ENCODE measurements at places on chromosomes 16 and 17.

GRCh38 chr16:14505846-14506245 is 124.2 kb downstream of the PARN start:
- no peak for DNase-seq

DNA sequence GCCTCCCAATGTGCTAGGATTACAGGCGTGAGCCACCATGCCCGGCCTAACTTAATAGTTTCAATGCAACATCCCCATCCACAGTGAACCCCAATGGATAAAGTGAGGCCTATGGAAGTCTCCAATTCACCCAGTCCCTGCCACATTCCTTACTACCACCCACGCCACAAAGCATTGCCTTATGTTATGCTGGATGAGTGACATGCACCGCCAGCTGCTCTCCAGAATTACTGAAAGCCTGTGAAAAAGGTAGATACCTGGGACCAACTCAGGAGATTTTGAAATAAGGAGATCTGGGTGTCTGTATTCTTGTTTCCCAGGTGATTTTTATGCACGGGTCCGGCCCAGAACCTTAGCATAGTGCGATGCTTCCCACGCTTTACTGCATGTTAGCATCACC is 16.9 kb upstream of the GAS7 start:
- no peak for DNase-seq

DNA sequence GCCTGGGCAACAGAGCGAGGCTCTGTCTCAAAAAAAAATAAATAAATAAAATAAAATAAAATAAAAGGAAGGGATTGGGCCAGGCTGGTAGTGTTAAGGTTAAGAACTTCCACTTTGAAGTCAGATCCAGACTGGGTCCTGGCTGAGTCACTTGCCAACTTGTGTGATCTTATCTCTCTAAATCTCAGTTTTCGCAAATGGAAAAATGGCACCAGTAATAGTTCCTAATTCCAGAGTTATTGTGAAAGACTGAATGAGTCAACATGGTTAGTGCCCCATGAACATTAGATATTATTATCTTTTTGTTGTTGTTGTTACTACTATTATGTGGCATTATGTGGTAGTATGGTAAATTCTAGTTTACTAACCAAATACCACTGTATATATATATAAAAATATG is 188.0 kb upstream of the AXIN2 start:
- no peak for DNase-seq

DNA sequence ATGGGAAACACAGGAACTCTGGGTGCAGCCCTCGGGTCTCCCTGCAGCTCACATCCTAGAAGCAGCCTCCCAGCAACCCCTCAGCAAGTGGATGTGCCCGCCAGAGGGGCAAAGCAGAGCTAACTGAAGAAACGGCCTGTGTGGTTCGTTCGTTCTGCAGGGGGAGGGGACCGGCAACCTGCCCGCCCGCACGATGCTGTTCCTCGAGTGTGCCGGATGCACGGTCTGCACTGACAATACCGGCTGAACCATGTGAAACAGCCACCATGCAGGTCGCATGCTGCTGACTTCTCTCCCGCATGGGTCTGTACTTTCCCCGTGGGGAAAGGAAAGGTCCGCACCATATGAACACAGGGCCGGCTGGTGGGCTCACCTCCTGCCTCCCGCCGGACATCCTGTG is 25.3 kb upstream of the C16orf95 start:
- no peak for DNase-seq

DNA sequence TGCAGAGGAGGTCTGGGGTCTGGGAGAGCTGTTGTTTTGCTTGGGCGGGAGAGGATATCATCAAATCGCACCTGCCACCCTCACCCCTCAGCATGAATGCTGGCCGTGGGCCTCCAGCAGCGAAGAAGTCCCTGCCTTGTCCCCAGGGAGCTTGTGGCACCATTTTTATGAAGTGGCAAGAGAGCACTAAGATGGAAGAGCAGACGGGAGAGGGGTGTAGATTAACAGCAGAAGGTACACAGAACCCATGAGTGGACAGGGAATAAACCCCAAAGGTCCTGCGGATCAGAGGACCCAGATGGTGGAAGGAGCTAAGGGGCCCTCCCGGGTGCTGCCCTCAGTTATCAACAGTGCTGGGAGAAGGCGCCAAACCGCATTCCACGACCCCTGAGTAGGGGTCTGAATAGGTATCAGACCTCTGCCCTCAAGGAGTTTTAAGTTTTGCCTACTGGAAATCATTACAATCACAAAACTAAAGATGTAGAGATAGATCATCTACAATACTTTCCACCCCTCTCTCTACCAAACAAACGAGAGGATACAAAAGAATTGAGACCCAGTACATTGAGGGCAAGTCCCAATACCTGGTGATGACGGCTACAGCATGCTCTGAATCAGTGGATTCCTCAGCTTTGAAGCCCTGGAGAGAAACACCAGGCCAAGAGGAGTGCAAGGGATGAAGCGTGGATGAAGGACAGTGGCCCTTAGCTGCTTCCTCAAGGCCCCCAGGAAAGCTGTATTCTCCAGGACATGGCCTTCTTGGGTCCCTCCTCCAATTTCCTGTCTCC is 60.2 kb downstream of the CCDC182 start:
- DNase-seq: no peak

- DNase-seq: no peak
Measured at GRCh38 chr17:40076591-40076990, 13.8 kb downstream of the THRA start.

GRCh38 chr17:5873781-5874180 is 196.4 kb upstream of the WSCD1 start:
- no peak for DNase-seq

DNA sequence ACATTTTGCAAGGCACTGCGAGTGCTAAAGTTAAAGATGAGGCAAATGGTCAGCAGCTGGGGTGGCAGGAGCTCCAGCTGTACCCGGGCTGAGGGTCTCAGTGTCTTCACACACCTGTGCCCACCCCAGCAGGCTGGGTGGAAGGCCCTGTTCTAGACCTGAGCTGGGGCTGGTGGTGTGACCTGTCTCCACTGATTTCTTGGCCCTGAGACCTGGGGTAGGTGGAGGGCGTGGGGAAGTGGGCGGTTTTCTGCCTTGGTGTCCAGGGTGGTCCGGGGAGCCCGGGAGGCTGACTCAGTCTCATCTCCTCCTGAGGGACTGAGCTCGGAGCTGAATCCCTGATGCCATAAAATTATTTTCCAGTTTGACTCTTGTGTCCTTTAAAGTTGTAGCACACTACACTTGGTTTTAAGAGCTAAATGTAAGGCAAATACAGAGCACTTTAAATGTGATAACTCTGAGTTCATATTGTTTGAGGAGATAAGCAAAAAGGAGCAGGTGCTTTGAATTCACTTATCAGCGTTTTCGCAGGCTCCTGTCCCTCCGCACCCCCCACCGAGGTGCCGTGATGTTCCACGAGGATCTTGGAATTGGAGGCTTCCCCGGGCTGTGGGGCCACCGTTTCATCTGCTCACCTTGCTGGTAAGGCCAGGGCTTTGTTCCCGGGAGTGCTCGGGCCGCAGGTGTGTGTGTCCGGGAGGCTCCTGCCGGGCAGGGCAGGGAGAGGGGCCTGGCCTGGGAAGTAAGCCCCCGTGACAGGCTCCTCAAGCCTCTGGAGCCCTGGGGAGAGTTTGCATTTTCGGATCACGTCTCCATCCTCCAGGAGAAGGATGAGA is 117.0 kb downstream of the AATF start:
- no peak for DNase-seq

DNA sequence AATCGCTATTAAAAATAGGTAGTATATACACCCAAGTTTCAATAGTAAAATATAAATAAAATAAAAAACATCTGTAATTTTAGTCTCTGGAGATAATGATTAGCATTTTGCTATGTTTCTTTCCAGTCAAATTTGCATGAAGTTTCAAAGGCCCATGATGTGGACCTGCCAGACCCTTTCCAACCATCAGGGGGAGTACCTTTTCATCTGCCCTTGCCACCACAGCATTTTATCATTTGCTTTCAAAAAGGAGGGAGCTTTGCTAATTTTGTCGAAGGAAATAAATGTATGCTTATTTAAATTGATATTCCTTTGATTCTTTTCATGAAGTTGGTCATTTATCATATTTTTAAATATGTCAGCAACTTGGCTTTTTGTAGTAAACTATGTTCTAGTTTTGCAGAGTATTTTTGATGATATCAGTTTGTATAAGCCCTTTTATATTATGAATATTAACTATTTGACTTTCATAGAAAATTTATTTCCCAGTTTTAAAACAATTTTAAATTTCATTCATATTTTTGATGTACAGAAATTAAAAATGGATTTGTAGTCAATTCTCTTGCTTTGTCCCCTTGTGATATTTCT is 115.2 kb upstream of the NETO2 start:
- DNase-seq: no peak

DNA sequence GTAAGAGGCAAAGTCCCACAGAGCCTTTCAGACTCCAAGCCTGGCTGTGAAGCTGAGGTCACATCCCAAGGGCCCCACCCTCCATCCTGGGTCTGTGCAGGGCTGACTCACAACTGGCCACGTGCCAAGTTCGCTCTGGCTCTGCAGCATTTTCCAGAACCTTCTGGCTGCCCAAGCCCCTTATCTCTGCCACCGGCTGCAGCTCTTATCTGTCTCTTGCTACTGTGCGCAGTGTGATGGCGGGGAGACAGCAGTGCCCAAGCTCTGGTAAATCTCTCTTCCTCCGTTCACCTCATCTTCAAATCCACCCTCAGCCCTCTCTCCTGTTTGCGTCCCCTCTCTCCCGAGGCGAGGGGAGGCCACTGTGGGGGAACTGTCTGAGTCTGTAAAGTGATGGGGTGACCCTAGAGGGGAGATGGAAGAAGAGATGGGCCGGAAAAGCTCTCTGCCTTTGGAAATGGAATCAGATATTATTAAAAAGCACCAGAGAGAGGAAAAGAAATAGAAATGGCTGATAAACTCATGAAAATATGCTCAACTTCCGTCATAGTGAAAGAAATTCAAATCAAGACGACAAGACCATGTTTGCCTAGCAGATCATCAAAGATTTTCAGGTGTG is 162.7 kb upstream of the CDC42EP4 start:
- no peak for DNase-seq

DNA sequence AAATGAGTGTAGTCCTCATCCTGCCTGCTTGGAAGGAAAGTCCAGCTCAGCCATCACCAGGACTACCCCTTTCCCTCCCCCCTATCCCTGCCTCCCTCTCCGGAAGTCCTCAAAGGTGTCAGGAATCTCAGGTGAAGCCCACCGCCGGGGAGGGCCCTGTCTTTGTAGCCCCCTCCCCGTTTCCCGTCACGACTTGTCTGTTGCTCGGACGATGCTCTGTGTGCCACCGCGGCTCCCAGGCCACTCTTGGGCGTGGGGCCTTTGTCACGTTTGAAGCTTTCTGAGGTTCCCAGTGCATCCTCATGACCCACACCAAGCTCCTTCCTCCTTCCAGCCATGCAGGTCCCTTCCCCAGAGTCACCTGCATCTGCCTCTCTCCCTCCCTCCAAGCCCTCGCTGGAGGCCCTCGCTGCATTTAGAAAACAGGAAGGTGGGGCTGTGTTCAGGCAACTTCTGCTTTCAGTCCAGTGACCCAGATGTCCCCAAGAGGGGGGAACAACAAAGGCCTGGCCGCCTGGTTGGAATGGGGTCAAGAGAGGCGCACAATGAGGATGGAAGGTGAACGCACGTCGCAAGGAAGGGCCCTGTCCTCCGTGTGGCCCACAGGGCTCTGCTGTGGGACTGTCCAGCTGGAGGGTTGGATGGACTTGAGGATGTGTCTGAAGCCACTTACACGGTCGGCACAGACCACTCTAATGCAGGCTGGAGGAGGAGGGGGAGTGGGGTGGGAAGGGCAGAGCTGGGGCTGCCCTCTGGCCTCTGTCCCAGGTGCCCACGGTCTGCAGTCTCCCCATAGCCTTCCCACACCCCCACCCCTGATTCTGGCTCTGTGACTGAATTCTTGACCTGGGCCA is 59.9 kb downstream of the OR1D5 start:
- no peak for DNase-seq

DNA sequence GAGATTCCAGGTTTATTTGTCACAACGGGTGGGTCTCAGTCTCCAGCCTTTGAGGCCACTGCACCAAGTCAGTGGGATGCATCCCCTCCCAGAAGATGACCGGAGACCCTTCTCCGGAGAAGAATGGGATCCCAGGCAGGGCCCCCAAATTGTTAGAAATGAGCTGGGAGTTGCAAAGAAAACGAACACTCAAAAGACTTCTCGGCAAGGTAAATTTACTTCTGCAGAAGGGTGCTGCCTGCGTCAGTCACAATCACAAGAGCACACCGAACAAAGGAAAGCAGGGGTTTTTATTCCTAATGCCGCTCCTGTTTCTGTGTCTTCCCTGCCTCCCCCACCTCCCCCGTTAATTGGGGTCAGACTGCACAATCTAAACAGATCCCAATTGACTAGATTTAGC is 61.4 kb downstream of the ATF7IP2 start:
- no peak for DNase-seq

GRCh38 chr17:79406316-79406715 is 204.5 kb downstream of the RBFOX3 start:
- no peak for DNase-seq

- no peak for DNase-seq
Measured at GRCh38 chr16:9311303-9311954, 220.0 kb downstream of the HAPSTR1 start.

DNA sequence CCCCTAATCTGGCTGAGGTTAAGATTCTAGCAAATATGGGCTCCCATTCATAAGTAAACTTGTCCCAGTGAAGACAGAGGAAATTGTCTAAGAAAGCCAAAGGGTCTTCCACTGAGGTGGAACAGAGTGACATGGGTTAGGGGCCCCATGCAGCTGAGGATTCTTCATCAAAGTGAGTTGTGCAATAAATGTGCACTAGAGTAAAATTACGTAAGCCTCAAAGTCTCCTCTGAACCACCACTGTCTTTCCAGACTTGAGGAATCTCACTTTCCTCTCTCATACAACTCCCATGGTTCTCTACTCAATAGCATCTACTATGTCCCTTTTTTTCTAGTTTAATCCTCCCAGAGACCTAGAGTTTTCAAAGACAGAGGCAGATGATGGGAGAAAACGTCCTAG is 132.4 kb downstream of the CA10 start:
- DNase-seq: no peak

DNA sequence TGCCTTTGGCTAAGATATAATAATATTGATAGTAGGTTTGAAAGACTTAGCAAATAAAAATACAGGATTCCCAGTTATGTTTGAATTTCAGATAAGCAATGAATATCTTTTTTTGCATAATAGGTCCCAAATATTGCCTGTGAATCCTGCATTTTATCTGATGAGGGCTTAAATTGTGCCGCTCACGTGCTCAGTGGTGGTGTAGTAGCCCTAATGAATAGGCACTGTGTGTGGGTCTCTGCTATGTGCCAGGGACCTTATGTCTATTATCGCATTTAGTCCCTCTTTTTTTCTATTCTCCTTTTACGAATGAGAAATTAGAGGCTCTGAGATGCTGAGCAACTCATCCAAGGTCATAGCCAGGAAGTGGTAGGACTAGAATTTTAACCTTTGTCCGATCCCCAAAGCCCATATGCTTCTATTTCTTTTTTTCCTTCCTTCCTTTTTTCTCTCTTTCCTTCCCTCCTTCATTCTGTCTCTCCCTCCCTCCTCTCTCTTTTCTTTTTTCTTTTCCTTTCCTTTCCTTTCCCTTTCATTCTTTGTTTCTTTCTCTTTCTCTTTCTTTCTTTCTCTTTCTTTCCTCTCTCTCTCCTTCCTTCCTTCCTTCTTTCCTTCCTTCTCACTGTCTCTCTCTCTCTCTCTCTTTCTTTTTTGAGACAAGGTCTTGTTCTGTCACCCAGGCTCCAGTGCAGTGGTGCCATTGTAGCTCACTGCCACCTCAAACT is 47.2 kb downstream of the RGS9 start:
- DNase-seq: no peak

- DNase-seq: peak; percentile 29
Measured at GRCh38 chr16:48164907-48165715, 9.3 kb upstream of the ABCC12 start.

Data from activated CD4-positive, CD25-positive, alpha-beta regulatory T cell (primary cell).